ENCODE measurements at places on chromosomes 12 and 14.

GRCh38 chr12:79668113-79668512 is 22.7 kb downstream of the PAWR start:
- DNase-seq = no peak

DNA sequence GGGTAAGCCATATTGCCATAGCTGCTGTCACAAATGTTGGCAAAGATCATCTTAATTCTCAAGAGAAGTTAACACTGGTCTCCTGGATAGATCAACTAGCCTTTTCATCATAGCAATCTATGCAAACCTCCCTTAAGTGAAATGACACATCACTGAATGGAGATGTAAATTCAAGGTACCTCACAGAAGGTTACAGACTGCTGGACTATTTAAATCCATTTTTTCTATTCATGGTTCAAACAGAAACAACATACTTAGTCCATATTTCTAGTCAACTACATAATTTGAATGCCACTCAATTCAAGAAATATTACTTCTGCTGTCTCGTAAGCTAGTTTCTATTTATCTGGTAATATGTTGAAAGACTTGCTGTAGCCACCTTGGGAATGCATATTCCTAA is 748.3 kb downstream of the C12orf50 start:
- DNase-seq = no peak

DNA sequence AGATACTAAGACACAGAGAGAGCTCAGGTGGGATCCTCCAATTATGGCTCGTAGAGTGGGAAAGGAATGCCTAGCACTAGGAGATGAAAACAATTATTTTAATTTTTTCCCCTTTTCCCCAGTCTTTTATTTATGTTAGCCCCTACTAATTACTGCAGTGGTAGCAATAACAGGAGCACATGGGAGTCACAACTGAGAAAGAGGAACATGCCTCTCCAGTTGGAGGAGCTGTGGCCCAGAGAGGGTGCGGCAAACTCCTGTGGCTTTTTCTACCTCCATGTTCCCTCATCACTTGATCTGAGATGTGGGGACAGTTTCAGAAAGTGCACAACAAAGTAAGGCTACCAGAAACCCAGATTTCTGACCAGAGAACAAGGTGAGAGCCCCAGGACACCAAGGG is 25.9 kb upstream of the POC1B start:
- DNase-seq = no peak

DNA sequence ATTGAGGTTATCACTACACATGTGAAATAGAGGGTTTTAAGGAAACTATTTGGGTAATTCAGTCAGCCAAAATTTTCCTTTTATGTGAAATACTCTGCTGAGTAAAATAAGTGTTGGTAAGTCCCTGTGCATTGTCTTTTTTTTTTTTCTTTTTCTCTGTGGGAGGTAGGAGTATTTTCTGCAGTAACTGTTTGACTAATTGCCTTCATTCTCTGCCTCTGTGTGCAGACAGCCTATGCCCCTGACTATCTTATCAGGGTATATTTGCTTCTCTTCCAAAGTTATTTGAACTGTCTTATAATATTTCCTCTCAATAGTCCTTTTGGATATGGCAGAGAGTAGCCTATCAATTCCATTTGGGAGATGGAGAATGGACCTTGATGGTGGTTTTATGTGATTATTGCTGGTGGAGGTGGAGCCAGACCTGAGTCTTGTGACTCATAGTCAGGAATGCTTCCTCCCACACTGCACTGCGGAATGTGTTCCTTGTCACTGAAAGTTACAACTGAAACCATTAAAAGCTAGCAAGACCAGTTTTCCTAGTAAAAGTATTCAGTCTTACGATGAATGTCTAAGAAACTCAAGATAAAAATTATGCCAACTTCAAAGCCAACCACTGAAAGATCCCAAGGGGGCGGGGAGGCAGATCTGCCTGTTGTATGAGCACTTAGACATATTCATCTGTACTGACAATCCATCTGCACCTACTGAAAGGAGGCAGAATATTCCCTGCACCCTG is 40.9 kb upstream of the STXBP6 start:
- no peak for DNase-seq

DNA sequence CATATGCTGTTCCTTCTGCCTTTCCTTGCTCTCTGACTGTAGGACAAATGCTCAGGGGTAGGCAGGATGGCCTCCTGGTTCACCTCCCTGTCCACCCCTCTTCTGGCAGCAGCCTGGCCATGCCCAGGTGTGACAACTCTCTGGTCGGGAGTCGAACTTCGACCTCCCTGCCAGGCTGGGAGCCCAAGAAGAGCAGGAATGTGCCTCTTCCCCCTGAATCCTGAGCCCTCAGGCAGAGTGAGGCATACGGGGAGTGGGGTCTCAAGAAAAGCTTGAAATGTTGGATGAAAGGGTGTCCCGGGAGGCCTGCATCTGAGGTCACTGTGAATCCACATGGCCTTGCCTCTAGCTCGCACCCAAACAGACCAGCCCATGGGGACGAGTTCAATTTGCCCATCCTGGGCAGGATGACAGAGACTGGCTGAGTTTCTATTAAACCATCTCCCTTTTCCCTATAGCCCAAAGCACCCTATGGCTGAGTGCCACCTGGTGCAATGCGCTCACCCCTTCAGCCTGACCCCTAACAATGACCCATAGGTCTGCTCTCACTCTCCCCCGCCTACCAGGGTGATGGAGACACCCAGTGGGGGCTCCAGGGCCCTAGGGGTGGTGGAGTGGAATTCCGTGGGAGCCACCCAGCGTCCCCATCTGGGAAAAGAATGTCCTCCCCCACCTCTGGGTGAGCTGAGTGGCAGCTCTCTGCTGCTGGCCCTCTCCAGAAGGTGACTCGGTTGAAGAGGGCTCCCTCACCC is 52.9 kb upstream of the DIO3 start:
- no peak for DNase-seq

- DNase-seq = peak; percentile 82
Measured at GRCh38 chr14:65927931-65928356, 515.4 kb downstream of the FUT8 start.

DNA sequence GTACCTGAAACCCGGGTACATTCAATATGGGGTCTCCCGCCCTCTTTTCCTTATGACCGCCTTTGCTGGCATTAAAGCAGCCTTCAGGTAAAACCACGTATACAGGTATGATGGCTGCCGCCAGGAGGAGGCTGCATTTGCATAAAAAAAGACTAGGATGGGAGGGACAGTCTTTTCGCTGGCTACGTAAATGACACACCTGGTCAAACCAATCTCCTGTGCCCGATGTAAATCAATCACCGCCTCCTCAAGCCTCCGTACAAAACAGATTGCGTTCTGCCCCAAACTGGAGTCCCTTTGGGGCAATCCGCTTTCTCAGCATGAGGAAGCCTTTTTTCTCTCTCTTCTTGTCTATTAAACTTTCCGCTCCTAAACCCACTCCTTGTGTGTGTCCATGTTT is 8.1 kb upstream of the ALDH1L2 start:
- no peak for DNase-seq

DNA sequence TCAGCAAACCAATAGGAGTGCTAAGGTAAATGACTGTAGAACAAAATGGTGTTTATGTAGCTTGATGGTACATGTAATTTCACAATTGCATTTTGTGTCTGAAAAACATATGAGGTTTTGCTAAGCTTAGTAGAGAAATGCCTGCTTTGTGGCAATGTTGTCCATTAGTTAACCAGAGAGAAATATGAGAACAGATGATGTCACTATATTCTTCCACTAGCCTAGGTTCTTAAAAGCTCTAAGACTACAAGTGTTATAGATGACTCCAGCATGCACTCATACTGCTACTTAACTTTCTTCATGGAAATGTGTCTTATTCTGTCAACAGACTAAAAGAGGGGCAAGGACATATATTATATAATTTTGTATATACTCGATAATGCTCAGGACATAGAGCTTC is 309.4 kb downstream of the APAF1 start:
- DNase-seq = no peak

DNA sequence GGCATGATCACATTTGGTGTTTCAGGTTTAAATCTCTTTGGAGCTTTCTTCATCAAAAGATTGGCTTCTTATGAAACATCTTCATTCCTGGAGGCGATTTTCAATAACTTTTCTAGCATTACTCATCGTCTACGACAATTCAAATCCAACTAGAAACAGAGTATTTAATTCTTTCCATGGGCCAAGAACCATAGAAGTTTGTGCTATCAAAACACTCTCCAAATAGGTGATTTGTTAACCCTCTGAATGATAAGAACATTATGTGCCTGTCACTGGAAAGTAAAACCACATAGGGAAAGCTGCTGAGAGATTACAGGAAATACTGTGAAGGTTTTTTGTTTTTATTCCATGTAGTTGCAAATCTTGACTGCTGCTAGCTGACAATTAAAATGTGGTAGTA is 6.9 kb upstream of the DCN start:
- DNase-seq = no peak

DNA sequence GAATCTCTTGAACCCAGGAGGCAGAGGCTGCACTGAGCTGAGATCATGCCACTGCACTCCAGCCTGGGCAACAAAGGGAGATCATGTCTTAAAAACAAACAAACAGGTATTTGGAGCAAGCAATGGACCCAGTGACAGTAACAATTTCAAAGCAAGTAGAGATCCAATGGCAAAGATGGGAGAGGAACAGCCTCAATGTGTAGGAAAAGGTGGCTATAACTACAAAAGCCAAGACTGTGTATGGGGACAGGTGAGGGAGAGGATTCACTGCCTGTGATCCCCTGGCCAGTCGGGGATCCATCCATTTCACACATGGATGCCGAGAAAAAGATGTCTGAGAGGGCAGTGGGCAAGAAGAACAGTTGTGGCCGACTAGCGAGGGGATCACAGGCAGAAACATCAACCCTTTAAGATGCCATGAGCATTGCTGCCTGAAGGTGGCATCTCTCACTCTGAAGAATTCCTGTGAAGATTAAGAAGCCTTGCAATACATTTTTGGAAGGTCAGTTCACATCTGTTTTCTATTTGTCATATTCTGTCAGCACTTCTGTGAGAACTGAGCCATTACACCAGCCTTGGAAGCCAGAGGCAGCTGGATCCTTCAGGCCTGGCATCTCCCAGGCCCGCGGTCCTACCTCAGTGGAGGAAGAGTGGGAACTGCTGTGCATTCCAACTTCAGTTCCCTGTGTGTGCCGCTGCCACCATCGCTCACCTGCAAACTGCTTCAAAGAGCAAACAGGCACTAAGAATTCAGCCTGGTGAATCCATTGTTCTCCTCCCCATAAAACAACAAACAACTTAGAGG is 54.5 kb upstream of the FRS2 start:
- no peak for DNase-seq

DNA sequence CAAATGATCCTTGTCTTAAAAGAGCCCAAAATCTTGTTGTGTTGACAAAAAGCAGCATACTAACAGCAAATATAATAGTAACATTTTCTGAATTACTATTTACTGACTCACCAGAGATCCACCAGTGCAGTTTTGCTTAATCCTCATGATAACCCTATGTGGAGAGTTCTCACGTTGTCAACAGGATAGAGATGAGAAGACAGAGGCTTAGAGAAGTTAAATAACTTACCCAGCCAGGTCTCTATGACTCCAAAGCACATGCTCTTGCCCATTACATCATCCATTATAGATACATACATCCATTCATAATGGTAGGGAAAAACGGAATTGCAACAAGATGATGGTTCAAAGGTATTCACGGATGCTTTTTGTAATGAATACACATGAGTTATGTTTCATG is 111.9 kb downstream of the PAX9 start:
- no peak for DNase-seq

All from activated naive CD4-positive, alpha-beta T cell treated with Interleukin-2 at 50 U/mL for 16 hours (primary cell).